ENCODE measurements at places on chromosomes 4 and X. TPM values are rescaled to one million over a fixed set of nuclear protein-coding genes. Genes with fewer than 3 reads are reported as not detected.

The SPANXN2 gene
- not detected for total RNA-seq

The LGI2 gene
- under 0.01 TPM for total RNA-seq

The GSPT2 gene
- 4.8 TPM for total RNA-seq

The AVPR2 gene
- not detected for total RNA-seq

The PLAC8 gene
- total RNA-seq: not detected

The FRMD7 gene
- 0.05 TPM for total RNA-seq

The HEPH gene
- 109 TPM for total RNA-seq

The PDLIM3 gene
- total RNA-seq: 158 TPM

The G3BP2 gene
- total RNA-seq: 267 TPM

The MAB21L2 gene
- 0.28 TPM for total RNA-seq

The PRKG2 gene
- 0.05 TPM for total RNA-seq

The PCDH18 gene
- 30.0 TPM for total RNA-seq

The IL2RG gene
- not detected for total RNA-seq

The OPHN1 gene
- 13.1 TPM for total RNA-seq

The DCAF8L2 gene
- total RNA-seq: not detected

The P2RY4 gene
- not detected for total RNA-seq

The CXCL11 gene
- total RNA-seq: not detected

The STPG2 gene
- 0.05 TPM for total RNA-seq

The PPP3CA gene
- total RNA-seq: 52.9 TPM

The TMEM156 gene
- total RNA-seq: 2.1 TPM

The TLR10 gene
- not detected for total RNA-seq

The DSPP gene
- not detected for total RNA-seq

The ITGB1BP2 gene
- 4.2 TPM for total RNA-seq
